ENCODE measurements at places on chromosomes 7 and 10.

- DNase-seq = no peak
Observed at GRCh38 chr10:128990986-128991385, 476.1 kb upstream of the MGMT start.

DNA sequence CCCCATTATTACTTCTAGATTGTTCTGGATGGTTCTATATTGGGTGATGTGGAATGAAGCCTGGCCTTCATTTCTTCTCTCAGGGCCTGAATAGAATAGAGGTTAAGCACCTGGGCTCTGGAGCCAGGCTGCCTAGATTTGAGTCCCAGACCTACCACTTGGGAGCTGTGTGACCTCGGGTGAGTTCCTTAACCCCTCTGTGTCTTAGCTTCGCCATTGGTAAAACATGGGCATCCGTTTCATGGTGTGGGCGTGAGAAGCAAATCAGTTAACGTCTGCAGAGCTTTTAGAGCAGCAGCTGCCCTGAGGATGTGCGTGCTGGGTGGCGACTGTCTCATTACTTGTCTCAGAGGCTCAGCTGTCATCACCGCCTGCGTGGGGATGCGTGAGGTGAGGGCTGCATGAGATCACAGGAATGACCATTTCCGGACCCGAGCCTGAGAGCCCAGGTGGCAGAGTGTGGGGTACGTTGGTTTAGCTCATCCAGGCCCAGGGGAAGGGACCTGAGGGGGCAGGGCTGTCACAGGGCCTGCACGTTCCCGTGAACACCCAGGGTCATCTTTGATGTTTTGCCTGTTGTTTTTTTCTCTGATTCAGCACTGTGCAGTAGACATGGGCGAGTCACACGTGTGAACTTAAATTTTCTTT is 9.7 kb downstream of the AGAP3 start:
- no peak for DNase-seq

GRCh38 chr10:72292223-72292691 is 18.5 kb downstream of the DDIT4 start:
- no peak for DNase-seq

DNA sequence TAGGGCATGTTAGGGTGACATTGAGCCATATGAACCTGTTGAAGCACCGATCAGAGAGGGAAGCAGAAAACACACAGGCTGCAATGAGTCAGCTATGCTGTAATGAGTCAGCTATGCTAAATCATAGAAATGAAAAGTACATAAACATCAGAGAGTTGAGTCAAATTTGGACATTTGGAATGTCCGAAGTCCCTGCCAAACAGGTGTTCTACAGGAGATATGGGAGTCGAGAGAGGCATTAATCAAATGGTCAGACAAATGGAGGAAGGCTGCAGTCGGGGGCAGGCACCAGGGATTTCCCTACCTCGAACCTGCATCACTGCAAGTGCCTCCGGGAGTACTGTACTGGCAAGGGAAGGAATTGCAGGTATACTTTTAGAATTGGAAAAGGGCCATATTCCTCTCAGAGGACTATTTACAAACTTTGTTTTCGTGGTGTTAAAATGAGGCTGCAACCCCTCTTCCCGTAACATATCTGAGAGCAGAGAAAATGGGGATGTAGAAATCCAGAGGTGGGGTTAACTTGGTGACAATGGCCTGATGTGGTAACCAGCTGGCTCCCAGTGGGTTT is 8.8 kb upstream of the ZC3HAV1 start:
- DNase-seq = no peak

DNA sequence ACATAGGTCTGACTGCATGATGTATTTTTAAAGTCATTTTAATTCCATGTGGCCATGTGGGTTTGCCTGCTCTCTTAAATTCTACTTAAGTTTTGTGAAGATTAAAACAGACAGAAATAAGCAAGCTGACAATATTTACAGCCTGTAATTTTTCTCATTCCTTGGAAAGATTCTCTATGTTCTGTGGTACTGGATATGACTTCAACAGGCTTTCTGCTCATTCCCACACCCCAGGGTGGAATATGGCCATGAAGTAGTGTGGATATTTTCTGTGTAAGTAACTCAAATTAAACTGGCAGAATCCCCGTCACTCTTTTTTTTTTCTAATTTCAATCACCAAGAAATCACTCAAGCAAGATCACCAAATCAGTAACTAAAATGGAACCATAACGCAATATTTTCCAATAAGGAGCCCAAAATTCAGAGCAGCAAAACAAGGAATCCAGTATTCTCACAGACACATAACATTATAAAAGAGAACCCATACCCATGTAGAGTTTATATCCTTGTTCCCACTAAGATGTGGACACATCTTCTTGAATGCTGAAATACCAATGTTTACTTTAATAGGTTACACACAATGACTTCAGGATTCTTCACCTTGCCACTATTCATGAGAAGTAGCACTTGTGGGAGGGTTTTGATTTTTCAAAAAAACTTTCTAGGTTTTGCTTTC is 5.7 kb downstream of the HOXA5 start:
- no peak for DNase-seq

- no peak for DNase-seq
Observed at GRCh38 chr7:130701650-130702049, 15.3 kb upstream of the TSGA13 start.

- DNase-seq = no peak
Observed at GRCh38 chr10:77392236-77392721, 245.3 kb downstream of the KCNMA1 start.

- DNase-seq = no peak
Observed at GRCh38 chr7:105524840-105525239, 2.8 kb upstream of the PUS7 start.

DNA sequence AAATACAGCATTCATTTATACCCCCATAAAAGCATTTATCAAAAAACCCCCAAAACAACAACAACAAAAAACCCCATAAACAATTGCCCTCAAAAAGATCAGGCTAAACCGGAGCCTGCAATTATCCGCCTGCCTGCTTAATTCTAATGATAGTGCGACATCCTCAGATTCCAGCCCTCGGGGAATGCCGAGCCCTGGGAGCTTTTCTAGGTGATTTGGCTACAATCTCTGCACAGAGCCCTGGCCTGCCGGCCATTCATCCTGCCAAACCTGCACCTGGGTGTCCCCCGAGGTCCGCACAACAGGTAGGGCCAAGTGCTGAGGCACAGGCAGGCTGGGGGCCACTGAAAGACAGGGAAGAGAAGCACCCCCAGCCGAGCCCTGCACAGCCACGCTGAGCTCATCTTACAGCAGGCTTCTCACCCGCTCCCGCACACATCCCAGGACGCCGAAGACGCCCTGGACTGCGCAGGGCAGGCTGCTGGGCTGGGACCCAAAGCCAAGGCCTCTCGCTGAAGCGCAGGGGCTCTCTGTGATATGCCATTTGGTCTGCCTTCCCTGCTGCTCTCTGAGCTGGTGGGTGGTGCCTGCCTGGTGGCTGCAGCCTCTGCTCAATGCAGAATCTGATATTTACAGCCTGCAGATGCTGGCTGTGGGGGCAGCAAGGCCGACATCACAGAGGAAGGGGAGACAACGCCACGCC is 57.5 kb downstream of the CAMK2B start:
- no peak for DNase-seq

GRCh38 chr7:51144178-51144577 is 172.4 kb downstream of the COBL start:
- DNase-seq = no peak

DNA sequence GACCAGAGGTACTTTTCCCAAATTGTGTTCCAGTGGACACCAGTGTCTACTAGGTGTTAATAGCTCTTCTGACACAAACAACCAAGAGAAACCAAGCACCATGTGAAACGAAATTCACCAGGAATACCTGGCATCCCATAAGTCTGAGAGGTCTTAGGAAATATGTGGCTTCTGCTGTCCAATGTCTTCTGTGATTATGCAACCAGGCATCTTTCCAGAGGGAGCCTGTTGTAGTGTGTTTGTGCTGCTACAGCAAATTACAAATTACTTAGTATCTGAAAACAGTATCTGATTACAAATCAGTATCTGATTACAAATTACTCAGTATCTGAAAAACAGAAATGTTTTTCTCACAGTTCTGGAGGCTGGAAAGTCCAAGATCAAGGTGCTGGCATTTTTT is 133.6 kb upstream of the NPVF start:
- no peak for DNase-seq

GRCh38 chr10:119023553-119023868 is 6.0 kb upstream of the NANOS1 start:
- no peak for DNase-seq

DNA sequence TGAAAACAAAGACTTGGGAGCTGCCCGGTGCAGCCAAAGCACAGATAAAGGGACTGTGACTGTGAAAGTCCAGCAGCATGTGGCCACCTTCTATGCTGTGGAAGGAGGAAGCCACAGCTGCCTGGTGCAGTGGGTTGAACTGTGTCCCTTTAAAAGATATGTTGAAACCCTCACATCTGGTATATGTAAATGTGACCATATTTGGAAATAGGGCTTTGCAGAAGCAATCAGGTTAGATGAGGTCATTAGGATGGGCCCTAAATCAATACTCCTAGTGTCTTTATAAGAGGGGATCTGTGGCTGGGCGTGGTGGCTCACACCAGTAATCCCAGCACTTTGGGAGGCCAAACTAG is 136.9 kb downstream of the GLI3 start:
- no peak for DNase-seq

GRCh38 chr10:133247681-133248333 is 10.2 kb downstream of the VENTX start:
- DNase-seq = no peak

DNA sequence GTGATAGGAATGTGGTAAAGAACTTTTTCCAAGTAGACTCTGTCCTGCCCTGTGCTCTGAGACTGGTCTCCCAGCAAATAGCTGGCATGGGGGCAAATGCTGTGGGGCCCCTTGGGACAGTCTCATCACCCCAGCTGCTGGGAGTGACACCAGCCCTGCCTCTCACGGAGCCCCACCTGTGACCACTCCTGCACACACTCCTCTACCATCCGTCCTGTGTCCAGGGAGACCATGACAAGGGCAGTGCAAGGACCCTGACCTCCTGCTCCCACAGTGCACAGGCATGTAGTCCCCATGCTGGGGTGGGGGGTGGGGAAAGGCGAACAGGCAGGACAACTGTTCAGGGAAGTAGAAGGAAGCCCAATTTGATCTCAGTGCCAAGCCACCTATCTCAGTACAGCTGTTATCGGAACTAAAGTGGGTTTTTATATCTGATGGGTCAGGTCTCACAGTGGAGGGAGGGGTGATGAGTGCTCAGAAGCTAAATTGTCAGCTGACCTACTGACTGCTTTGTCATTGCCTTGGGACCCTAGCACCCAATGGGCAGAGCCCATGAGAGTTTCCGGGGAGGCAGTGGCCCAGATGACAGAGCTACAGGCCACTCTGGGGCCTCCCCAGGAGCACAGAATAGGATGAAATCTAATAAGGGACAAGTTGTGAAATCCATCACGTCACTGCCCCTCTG is 24.5 kb downstream of the VSTM4 start:
- DNase-seq = no peak

- DNase-seq = no peak
Observed at GRCh38 chr7:138739859-138740258, 38.7 kb upstream of the SVOPL start.

DNA sequence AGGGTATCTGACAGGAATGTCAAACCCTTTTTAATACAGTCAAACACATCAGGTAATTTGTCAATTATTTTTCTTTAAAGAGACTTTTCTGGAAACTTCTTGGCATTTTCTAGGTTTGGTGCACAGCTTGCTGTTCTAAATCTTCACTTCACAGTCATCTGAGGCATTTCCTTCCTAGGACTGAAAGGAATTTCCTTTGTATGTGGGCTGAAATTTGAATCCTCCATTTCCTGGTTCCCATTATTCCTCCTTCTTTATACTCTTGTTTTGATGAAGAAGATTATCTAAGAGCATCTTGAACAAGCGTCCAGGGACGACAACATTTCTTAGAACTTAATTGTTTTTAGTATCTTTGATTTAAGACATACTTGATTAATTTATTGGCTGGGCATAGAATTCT is 24.9 kb downstream of the CALD1 start:
- no peak for DNase-seq

DNA sequence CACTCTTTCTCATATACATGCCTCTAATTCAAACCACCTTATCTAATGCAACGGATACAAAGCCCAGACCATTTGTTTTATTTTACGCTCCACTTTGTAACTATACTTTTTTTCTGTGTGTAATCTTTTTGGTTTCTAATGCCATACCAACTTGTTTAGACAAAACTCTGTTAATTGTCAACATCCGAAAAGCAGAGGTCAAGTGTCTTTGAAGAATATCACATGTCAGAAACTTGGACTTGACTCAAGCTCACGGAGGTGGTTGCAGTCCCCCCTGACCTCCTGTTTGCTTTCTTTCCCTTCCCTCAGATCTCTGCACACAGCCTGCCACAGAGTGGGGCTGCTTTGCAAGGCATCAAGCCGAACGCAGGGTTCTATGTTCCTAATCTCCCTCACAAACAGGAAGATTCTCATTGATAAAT is 698.9 kb downstream of the PARD3 start:
- no peak for DNase-seq

DNA sequence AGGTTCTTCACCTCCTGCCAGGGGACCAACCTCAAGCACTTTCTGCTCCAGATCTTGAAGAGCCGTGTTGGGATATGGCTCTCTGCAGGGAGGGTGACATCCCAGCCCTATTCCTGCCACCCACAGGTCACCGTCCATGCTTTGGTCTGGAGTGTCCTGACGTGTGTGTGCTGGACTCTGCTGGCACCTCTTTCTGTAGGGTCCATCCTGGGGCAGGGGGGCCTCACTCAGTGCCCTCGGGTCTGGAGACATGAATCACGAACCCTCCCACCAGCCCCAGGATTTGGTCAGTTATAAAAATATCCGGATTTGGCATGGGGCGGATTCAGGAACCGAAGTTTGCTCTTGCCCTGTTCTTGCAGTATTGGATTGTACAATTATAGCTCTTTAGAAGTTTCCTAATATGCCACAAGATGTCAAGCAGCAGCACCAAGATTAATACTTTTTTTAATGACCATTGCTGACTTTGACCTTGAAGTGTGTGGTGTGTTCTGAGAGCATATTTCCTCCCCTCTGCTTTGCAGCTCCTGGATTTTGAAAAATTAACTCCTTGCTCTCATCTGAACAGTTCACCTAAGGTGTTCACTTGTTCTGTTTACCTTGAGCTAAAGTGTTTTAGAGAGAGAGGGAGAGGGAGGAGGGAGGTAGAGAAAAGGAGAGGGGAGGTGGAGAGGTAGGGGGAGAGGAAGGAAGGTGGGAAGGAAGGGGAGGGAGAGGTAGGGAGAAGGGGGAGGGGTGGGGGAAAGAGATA is 95.4 kb upstream of the SHH start:
- no peak for DNase-seq

DNA sequence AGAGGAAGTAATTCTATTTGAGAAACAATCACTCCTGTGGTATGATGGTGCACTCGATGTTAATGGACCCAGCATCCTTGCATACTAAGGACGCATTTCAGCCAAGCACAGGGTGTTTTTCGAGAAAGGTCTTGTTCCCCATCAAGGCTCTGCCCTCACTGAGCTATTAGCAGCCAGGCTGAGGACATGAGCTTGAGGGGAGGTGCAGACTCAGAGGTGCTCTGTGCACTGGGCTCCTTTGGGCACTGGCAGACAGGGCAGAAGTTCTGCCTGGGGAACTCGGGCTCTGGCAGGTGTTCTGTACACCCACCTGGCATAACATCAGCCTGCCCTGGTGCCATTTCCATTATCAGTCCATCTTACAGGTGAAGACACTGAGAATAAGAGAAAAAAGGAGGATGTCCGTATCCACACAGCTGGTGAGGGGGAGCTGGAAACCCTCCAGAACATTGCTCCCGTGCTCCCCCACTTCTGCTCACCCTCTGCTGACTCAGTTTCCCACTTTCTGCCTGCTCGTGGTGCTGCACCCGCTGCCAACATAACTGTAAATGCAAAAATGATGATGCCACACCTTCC is 92.7 kb upstream of the RET start:
- no peak for DNase-seq

GRCh38 chr7:131604841-131605279 is 48.4 kb upstream of the PODXL start:
- DNase-seq = no peak

All from GM12891 (cell line).